ENCODE measurements at places on chromosomes 5 and 9.

DNA sequence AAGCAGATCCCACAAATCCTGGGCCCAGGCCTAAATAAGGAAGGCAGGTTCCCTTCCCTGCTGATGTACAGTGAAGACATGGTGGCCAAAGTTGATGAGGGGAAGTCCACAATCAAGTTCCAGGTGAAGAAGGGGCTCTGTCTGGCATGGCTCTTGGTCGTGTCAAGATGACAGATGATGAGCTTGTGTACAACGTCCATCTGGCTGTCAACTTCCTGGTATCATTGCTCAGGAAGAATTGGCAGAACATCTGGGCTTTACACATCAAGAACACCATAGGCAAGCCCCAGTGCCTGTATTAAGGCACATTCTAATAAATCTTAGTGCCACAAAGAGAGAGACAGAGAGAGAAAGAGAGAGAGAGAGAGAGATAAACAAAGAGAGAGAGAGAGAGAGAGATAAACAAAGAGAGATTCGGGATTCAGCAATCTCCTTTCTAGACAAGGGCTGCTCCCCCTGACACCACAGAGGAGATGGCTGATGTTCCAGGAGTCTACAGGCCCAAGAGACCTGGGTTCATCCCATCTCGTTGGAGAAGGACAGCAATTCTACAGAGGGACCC is 45.5 kb upstream of the HSPA9 start:
- DNase-seq: no peak

- no peak for DNase-seq
Observed at GRCh38 chr9:99235926-99236634, 14.0 kb downstream of the SEC61B start.

GRCh38 chr5:41240390-41240789 is 27.1 kb upstream of the C6 start:
- DNase-seq: no peak

DNA sequence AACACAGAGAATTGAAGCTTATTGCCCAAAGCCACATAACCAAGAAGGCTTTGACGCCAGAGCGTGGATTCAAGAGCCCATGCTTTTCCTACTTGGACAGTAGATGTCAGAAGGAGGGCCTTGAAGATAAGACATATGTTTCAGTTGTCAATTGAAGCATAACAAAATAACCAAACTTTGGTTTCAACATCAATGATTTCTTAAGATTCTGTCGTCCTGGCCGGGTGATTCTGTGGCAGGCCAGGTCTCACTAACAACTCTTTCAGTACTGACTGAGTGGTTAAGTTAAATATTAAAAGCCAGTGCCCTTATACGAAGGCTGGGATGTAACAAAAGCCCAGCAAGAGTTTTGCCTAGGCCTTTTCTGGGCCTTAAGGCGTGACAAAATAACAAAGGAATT is 94.0 kb downstream of the RCL1 start:
- no peak for DNase-seq

- no peak for DNase-seq
Observed at GRCh38 chr9:82128011-82128696, 139.6 kb downstream of the SPATA31D1 start.

- no peak for DNase-seq
Observed at GRCh38 chr9:93122721-93123221, 11.3 kb downstream of the NINJ1 start.

DNA sequence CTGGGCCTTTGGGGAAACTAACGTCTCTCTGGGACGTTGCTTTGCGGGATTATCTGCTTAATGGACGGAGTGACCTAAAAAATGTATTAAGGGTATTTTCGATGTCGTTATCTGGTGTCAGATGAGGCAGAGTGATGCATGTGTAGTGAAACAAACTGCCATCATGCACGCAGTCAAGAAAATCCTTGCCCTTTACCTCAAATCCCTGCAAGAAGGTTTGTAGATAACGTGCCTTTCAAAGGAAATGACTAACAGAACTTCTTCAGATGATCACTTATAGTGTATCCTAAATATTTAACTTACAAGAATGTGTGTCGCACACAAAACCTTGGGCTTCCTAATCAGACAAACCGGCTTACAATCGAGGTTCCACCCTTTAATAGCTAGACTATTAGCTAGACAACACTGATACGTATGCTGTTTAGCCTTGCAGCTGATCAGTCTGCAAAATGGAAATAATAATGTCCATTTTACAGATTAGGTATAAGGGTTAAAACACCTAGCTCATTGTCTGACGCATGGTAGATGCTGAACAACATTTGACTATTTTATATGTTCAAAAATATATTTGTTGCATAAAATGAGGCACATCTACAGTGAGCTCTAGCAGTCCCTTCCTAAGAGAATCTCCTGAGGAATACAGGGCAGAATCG is 541 bp upstream of the TBCA start:
- DNase-seq: no peak
